ENCODE measurements at places on chromosomes 7 and 10.

- DNase-seq: no peak
Measured at GRCh38 chr7:90599892-90600555, 3.9 kb downstream of the CDK14 start.

GRCh38 chr10:131567279-131568162 is 256.0 kb upstream of the TCERG1L start:
- no peak for DNase-seq

DNA sequence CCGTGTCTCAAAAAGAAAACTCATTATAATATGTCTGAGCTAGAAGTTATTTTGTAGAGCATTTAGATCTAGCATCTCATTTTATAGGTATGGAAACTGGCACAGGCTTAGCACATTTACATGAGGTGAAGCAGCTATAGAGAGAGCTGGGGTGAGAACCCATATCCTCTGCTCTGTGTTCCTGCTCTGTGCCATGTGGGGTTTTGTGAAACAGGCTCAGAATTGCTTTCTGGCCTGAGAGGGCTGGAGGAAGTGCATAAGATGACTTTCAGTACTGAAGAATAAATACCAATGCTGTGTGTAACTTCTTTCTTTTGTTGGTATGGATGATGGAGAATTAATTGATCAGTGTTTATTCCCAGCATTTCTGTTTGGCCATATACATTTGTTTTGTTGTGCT is 159.1 kb downstream of the LRRC4 start:
- DNase-seq: no peak

DNA sequence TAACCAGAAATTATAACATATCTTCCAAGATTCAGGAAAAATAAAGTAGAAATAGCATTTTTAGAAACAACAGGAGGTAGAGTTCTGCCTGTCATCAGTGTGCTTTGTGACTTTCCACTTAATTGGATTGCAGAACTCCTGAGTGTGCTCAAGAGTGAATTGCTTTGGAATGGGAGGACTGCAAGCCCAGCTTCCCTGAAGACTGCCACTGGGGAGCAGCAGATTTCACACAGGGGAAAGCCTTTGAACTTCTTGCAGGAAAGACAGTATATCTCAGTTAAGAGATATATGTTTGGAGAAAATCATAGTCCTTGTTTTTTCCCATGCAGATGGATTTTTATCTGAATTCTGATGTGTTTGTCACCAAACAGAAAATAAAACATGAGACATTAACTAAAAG is 124.5 kb downstream of the TMEM168 start:
- peak; percentile 50 for DNase-seq

- DNase-seq: no peak
Measured at GRCh38 chr10:35542303-35542702, 62.8 kb upstream of the GJD4 start.

GRCh38 chr7:134690016-134690415 is 43.4 kb downstream of the BPGM start:
- DNase-seq: peak; percentile 83

GRCh38 chr7:16743236-16743635 is 10.3 kb upstream of the TSPAN13 start:
- DNase-seq: no peak

DNA sequence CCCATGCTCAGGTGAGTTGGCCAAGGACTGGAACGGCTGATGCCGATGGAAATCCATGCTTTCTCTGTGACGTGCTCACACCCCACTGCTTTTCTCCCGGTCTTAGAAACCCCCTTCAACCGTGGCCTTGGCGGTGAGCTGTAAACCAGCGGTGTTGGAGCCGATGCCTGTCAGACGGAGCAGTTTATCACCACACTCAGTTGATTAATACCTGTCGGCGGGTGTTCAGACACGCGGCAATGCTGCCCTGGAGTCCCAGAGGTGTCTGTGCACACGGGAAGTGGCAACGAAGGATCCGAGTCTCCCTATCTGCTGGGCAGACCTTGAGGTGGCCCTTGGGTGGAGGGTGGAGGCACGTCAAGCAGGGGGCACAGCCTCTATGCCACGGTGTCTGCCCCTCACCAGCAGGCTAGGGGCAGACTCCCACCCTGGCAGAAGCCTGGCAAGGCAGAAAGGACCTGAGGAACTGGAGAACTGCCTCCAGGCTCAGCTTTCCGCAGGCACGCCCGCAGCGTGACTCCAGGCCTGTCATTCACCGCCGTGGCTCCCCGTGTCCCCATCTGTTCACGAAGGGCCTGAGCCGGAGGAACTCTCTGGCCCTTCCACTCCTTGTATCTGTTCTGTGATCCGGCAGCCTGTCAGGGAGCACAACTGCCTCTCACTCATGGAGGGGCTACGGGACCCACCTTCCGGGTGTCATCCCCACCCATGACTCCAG is 34.6 kb upstream of the MNX1 start:
- no peak for DNase-seq

DNA sequence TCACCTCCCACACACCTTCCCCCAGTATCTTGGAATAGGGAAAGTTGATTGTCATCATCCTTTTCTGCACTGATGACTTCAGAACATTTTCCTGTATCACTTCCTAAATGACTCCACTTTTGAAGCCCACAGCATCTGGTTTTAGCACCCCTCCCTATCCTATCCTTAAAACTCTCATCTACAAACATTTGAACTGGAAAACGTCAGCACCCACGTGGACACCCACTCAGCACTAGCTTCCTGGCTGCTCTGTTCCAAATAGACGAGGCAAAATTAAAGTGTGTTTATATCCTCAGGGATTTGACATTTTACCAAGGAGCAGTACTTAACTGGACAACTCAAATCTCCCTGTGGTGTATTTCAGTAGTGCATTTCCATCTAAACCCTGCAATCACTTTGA is 73.9 kb downstream of the REEP3 start:
- DNase-seq: no peak
